C1 segment of cervical spinal cord (tissue), 14 donors: ENCODE measurements at places on chromosomes 11 and 22.

DNA sequence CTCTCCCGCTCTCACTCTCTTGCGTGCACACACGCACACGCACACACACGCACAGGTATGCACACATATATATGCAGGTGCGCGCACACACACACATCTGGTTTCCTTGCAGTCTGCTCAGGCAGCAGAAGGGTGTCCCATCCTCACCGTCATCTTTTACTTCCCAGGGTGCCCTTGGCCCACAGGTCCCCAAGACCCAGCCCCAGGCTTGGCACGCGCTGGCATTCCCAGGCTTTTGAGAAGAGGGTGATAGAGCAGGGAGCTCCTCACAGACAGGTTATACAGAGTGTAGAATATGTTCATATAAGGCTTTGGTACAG is 52.0 kb upstream of the SPATA19 start:
- no peak for DNase-seq

- no peak for DNase-seq
These were observed 26.6 kb upstream of the MYEOV start for GRCh38 chr11:69267395-69267805.

GRCh38 chr22:36590441-36591056 is 61.6 kb upstream of the EIF3D start:
- no peak for DNase-seq

GRCh38 chr11:69983571-69983877 is 94.6 kb upstream of the ANO1 start:
- DNase-seq, result no peak

DNA sequence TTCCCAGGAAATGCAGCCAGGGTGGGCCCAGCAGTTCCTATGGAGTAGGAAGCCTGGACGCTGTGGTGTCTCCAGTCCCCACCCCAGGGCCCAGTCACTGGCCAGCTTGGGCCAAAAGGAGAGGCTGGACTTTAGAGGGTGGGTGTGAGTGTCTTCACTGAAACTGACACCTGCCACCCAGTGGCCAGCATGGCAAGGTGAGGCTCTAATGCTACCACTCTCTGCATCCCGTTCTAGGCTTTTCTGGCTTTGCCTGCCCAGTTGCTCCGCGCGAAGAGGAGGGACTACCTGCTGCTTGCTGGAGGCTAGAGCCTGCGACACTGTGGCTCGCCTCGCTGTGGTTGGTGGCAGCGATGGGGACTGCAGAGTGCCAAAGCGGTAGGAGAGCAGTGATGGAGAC is 35.4 kb downstream of the C22orf42 start:
- no peak for DNase-seq

DNA sequence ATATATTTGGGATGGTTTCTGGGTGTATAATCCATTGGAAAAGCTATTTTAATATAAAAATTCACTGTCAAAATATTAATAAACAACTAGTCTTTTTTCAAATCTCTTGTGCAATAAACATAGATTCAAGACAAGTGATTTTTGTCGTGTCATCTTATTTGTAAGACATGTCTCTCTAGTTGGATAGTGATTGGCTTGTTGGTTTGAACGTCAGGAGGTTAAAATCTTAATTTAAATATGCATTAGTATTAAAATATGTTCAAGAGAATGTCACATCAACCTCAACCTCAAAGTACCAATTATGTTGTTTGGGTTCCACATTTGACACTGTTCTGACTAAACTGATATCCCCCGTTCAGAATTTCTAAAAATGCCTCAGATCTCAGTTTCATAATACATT is 287.6 kb downstream of the CASP12 start:
- no peak for DNase-seq

- no peak for DNase-seq
These were observed 7.6 kb upstream of the JHY start for GRCh38 chr11:122874991-122875390.

DNA sequence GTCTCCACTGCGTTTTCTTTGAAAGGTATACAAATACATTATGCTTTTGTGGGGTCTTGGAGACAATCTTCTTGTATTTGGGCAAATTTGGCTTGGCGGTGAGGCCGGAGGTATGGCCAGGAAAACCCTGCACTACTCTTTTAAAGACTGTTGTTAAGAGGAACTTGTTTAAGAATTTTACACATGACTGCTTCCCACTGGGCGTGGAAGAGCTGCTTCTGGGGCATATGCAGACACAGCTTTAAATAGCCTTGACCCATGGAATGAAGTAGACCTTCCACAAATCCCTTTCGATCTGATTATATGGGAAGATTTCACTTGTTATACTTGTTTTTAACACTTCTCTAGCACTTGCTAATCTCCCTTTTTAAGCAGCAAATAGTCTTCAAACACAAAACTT is 453.6 kb downstream of the MN1 start:
- no peak for DNase-seq

DNA sequence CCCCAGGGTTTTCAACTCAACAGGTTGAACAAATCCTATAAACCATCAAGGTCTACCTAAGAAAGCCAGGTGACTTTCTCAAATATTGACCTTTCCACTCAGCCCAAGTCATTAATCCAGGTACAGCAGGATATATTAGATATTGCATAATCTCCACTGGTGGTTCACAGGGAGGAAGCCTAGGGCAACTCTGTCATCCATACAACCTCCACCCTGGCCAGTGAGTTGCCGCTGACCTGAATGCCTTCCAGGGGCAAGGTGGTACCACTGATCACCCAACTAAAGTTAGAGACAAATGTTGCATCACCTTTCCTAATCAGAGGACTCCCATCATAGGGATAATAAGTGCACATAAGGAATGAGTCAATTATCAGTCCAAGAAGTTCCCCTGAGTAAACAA is 22.9 kb downstream of the GUCD1 start:
- no peak for DNase-seq

GRCh38 chr22:45917146-45917545 is 59.8 kb downstream of the WNT7B start:
- DNase-seq, result no peak

DNA sequence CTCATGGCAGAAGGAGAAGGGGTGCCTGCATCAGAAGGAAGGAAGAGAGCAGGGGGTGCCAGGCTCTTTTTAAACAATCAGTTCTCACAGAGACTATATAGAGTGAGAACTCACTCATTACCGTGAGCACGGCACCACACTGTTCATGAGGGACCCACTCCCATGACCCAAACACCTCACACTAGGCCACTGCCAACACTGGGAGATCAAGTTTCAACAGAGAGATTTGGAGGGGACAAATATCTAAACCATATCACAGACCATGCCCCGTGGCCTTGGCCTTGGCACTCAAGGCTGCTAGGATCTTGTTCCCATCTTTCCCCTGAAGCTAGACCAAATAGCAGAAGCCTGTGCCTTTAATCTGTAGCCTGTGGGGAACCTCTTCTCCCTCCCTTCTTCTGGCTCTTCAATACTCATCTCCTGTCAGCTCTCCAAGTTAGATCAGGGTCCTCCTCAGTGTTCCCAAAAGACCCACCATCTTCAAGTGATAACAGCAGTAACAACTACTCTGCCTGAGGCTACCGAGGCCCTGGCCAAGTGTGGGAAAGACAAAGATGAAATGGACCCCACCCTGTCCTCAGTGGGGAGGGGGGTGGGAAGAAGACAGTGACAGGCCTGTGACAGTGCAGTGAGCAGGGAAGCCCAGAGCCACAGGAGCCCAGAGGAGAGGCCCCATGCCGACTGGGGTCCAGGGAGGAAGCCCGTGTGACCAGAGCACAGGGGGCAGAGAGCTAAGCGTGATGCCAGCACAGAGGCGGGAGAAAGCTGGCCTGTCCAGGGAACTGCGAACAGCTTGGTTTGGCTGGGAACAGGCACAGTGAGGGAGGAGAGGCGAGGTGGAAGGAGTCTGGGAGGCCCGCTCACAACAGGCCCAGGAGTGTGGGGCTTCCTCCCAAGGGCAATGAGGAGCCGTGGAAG is 72.6 kb downstream of the MYO7A start:
- no peak for DNase-seq

GRCh38 chr11:86193297-86194095 is 51.1 kb upstream of the EED start:
- peak; percentile 53 for DNase-seq

DNA sequence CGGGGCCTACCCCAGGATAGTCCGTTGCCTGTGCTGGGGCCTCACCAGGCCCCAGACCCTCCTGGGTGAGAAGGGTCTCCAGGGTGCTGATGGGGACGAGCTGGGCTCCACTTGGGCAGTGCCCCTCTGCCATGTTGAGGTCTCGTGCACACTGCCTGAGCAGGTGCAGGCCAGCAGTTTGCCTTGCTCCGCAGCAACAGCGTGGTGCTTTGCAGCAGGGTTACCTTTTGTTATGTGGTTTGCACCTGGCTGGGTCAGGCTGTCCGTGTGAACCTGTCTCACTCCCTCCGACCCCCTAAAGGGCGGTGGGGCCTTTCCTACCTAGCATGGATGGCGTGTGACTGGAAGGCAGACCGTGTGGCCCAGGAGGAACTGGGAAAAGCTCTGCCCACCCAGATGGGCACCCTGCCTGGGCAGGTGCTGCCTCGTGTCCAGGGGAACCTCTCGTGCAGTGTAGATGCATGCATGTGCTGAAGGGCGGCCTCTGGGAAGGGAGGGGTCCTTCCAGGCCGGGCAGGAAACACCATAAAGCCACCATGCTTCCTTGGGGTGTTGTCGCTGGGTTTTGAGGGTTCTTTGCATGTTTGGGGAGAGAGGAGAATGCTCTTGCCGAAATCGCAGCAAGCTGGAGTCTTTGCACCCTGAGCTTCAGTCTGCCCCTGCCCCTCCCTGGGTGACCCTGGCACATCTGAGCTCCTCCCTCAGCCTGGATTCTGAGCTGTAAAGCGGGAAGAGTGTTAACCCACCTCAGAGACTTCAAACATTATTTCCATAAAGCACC is 75.4 kb upstream of the PPARA start:
- DNase-seq, result no peak

DNA sequence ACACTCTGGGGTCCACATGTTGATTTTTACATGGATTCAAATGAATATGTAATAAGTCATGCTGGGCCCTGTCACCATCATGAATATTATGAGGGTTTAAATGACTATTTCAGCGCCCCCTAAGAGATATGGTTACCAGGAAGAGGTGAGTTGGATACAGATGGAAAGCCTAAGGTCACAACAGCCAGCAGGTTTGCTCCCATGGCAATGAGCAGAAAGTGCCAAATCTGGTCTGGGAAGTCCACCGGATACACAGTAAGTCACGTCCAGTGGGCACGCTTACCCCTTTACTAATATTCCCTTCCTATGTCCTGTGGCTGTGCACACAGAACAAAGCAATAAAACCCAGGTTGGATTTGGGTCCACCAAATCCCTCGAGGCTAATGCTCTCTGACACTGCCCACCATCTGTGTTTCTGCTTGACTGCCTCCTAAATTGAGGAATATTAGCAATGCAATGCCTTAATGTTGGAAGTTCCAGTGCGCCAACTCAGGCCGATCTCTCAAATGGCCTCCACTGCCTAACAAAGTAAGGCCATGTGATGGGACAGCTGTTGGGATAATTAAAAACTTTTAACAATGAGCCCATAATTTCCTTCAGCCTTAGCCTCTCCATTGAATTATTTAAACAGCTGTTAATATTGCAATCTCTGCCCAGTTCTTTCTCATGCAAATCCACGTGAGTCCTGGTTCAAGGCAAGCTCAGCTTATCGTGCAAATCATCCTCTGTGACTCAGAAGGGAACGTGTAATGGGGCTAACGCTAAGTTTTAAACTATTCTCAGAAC is 97.6 kb downstream of the SLC1A2 start:
- no peak for DNase-seq

DNA sequence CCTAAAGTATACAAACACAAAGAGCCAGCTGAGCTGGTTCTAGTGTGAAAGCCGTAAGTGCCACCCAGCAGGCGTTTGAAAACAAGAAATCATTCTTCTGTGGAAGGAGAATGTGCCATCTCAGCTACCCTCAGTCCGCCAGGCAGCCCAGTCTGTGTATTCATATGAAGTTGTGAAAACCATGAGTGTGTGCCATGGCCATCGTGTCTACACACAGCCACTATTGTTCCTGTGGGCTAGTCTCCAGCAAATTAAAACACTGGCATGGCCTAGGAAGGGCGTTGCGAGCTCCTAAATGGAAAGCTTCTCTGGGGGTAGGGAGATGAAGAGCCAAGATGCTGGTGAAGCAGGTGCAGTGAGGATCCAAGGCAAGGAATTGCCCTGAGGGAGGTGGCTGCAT is 51.5 kb upstream of the HORMAD2 start:
- DNase-seq, result peak; percentile 58

DNA sequence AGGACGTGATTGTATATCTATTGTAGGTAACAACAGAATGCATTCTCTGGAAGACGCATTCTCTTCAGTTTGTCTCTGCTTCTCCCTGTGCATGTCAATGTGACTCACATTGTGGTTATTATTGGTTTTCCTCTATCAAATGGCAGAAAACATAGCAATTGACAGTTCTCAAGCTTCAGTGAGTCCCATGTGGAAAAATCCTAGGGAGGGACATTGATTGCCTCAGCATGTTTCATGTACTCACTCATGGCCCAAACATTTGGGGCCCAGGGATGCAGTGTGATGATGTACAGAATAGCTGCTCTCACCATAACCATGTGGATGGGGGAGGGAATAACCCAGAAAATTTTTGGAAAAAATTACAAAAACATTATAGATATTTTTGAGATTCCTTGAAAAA is 9.3 kb upstream of the ARL14EP start:
- no peak for DNase-seq

GRCh38 chr11:77129842-77130756 is 2.1 kb downstream of the MYO7A start:
- DNase-seq, result no peak

DNA sequence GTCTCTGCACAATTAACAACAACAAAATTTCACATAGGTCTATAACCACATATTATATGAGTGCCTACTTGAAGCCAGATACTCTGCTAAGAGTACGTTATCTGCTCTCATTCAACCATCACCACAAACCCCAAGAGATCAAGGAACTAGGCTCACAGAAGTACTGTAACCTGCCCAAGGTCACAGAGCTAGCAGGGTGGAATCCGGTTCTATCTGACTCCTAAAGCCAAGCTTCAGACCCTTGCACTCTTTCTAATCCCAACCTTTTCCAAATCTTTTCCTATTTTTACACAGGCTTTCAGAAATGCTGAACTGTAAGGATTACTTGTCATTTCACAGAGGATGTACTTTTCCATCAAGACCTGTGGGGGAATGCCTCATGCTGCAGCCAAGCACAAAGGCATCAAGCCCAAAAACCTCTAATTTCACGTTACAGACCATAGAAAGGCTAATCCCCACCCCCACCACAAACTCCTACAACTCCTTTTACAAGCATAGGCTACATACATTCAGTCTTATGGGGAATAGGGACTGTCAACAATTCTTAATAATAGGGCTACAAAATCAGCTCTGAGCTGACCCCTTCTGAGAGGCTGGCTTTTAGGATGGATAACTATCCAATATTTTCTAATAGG is 927 bp downstream of the PRCP start:
- DNase-seq, result no peak

- DNase-seq, result no peak
These were observed 631.6 kb downstream of the BRD1 start for GRCh38 chr22:49196046-49196511.

- DNase-seq, result no peak
These were observed 39.8 kb upstream of the CDON start for GRCh38 chr11:126102436-126102981.

- DNase-seq, result no peak
These were observed 64.7 kb upstream of the GRIK4 start for GRCh38 chr11:120446802-120447201.

- no peak for DNase-seq
These were observed 27.6 kb upstream of the APLP2 start for GRCh38 chr11:130042093-130042591.

GRCh38 chr22:43203471-43203981 is 16.6 kb upstream of the TTLL12 start:
- DNase-seq, result no peak
